ENCODE measurements at places on chromosomes 3 and 15.

- DNase-seq, result no peak
Observed at GRCh38 chr15:56980473-56980872, 62.0 kb downstream of the TCF12 start.

DNA sequence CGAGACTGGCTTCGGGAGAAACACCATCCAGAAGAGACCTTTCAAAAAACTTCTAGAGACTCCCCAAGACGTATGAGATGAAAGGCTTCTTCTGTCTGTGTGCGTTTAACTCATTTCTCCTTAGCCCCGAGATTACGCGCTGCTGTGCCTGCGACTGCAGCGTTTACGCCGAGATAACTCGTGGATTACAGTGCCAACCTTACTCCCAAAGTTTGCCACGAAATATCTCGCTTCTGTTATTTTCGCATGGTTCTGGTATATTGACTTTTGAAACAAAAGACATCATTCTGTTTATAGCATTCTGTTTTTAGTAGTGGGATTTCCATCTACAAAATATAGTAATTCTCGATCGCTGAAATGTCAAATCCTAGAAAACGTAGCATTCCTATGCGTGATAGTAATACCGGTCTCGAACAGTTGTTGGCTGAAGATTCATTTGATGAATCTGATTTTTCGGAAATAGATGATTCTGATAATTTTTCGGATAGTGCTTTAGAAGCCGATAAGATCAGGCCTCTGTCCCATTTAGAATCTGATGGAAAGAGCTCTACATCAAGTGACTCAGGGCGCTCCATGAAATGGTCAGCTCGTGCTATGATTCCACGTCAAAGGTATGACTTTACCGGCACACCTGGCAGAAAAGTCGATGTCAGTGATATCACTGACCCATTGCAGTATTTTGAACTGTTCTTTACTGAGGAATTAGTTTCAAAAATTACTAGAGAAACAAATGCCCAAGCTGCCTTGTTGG, 467 bp downstream of the PGBD4 start:
- DNase-seq, result no peak

DNA sequence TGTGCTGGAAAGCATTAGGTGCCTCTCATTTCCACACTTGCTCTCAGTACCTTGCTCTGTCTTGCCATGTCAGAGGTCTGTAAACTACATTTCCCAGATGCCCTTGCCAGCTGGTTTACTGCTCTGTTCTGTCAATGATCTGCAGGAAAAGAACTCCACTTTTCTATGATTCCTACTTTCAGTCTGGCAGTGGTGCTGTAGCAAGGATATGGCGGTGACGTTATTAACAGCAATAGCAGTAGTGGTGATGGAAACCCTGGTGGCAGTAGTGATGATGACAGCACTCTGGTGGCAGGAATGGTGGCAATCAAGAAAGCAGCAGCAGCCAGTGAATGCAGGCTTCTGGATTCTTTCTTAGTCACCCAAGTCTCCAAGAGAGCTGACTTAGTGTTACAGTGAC, 665.2 kb downstream of the DIPK2A start:
- no peak for DNase-seq

- no peak for DNase-seq
Observed at GRCh38 chr3:83454353-83454752, 1504.4 kb upstream of the CADM2 start.

GRCh38 chr15:28012231-28012630, 86.9 kb downstream of the OCA2 start:
- DNase-seq, result no peak

DNA sequence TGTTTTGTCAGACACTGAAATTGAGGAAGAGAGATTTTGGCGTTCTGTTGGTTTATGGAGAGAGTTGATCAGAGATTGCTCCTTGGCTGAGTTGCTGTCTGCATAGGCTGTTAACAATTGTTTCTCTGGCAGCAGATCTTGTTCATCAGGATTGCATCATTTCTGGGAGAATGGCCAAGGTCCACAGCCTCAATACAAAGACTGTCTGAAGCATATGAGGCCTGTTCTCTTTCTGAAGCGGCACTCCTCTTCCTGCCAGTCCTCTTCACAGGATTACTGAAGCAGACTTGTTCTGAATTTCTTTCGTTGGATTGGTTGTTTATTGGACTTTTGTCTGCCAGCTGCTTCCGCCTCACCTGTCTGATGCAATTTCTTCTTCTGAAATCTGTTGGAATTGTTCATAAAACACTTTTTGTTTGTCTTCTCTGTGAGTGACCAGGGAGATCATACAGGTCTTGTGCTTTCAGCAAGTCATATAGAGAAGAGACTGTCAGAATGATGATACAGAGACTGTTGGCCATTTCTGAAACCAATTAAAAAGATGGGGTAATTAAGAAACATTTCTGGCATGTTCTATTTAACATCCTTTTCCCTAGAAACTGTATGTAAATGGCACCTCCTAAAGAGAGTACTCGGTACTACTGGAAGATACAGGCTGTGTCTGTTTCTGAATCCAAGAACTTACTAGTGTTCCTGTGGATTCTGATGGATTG, 25.5 kb downstream of the SETD5 start:
- DNase-seq, result no peak

DNA sequence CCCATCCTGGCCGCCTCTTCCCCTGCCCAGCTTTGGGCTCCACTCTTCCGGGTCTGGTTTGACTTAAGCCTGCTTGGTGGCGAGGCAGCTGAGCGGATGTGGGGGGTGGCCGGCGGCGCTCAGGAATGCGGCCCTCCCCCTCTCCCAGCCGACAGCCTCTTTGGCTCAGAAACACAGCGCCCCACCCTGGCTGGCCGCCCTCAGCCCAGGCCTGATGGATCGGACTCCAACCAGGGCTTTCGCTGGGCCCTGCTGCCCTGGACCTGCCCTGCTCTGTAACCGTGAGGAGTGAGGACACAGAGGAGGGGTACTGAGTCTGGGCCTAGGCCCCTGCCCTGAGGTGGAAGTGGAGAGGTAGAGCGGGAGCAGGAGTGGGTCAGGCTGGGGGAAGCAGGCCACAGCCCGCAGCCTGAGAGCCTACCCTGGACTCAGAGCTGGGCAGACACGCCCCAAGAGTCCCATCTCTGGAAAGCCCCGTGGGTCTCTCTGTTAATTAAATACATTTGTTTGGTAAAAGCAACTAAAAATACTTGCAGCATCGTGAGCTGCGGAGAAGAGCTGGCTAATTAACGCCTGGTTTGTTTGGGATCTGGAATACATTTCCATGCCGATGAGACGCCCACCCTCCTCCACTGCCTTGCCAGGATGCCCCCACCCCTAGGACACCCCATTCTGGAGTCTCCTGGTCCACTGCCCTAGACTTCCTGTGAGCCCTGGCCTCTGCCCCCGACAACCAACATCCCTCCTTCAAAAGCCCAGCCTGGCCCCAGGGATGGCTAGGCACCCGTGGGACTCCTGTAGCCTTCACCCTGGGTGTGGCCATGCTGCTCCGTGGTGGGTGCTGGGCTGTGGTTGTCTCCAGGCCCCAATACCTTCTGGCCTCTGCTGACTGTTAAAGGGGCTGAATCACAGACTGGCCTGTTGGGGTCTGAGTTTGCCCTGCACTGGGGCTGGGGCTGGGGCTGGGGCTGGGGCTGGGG, 19.6 kb downstream of the PLXNA1 start:
- DNase-seq, result no peak

DNA sequence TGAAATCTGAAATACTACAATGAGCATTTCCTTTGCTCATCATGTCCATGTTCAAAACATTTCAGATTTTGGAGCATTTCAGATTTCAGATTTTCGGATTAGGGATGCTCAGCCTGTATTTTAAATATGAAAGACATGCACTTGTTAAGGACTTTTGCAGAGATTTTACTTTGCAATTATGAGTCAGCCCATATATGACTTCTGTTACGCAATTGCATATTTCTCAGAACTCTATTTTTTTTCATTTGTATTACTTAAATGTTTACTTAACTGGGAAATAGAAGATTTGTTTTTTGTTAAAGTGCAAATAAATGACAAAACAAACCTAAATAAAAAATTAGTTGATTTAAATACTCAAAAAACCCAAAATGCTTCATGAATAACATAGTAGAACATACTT, 376.2 kb downstream of the ZBTB20 start:
- DNase-seq, result no peak

- no peak for DNase-seq
Observed at GRCh38 chr3:49867400-49867799, 2.3 kb downstream of the CAMKV start.

GRCh38 chr3:29152379-29152778, 128.5 kb upstream of the RBMS3 start:
- no peak for DNase-seq

- DNase-seq, result no peak
Observed at GRCh38 chr3:136350557-136350956, 100.4 kb downstream of the PCCB start.

DNA sequence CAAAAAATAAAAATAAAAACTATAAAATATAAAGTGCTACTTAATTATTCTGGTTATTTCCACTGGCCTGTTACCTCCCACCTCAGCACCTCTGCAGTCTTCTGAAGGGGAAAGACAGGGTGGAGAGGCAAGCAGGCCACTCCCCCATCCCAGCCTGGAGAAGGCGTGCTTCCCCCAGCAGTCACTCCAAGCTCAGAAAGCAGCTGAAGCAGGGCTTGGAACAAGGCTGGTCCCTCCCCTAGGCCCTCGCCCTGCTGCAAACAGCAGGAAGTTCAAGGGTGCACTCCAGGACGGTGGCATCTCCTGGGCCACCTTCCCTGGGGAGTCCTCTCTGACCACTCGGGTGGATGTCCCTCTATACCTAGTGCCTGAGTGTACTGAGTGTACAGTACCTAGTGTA, 21.4 kb downstream of the CACNA2D2 start:
- DNase-seq, result no peak

DNA sequence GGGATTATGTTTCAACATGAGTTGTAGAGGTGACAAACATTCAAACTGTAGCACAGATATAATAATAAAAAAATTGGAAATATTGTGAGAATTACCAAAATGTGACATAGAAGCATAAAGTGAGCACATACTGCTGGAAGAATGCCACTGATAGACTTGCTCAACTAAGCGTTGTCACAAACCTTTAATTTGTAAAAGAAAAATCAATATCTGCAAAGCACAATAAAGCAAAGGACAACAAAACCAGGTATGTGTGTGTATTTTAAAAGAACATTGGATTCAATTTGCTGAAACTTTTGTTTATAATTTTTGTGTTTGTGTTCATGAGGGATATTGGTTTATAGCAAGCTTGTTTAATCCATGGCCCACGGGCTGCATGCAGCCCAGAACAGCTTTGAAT, 40.8 kb upstream of the EIF5A2 start:
- DNase-seq, result no peak

- DNase-seq, result peak; percentile 83
Observed at GRCh38 chr3:157159037-157159761, 748 bp downstream of the CCNL1 start.

DNA sequence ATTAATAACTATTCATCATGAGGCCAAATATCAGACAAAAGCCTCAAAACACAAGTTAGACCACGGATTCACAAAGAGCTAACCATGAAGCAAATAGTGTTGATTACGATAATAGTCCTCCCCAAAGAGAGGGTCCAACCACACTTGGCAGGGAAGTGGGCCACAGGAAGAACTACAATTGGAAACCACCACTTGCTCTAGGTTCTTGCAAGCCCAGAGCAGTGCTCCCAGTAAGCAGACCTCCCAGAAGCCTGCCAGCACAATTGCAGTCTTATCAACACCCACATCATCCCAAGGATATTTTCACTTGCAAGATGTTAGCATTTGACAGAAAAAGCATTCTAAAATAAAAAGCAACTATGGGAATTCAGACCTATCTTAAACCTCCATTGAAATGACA, 11.3 kb downstream of the SETD2 start:
- no peak for DNase-seq

- no peak for DNase-seq
Observed at GRCh38 chr3:14428087-14429033, 26.0 kb downstream of the SLC6A6 start.

GRCh38 chr3:70736009-70736408, 423.6 kb upstream of the MDFIC2 start:
- DNase-seq, result no peak

GRCh38 chr3:188323067-188323842, 169.3 kb downstream of the LPP start:
- DNase-seq, result peak; percentile 47

GRCh38 chr3:69426967-69427304, 41.0 kb upstream of the FRMD4B start:
- DNase-seq, result no peak

DNA sequence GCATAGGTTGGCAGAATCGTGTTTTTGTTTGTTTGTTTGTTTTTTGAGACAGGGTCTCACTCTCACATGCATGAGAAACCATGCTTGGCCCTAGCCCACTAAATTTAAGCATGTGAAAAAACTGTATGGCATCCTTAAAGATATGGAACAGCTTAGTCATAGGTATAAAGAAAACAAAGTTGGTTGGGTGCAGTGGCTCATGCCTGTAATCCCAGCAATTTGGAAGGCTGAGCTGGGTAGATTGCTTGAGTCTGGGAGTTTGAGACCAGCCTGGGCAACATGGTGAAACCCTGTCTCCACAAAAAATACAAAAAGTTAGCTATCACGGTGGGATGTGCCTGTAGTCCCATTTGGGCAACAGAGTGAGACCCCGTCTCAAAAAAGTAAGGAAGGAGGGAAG, 25.2 kb downstream of the EXD1 start:
- DNase-seq, result no peak

GRCh38 chr3:64345371-64345770, 120.1 kb upstream of the PRICKLE2 start:
- DNase-seq, result no peak

DNA sequence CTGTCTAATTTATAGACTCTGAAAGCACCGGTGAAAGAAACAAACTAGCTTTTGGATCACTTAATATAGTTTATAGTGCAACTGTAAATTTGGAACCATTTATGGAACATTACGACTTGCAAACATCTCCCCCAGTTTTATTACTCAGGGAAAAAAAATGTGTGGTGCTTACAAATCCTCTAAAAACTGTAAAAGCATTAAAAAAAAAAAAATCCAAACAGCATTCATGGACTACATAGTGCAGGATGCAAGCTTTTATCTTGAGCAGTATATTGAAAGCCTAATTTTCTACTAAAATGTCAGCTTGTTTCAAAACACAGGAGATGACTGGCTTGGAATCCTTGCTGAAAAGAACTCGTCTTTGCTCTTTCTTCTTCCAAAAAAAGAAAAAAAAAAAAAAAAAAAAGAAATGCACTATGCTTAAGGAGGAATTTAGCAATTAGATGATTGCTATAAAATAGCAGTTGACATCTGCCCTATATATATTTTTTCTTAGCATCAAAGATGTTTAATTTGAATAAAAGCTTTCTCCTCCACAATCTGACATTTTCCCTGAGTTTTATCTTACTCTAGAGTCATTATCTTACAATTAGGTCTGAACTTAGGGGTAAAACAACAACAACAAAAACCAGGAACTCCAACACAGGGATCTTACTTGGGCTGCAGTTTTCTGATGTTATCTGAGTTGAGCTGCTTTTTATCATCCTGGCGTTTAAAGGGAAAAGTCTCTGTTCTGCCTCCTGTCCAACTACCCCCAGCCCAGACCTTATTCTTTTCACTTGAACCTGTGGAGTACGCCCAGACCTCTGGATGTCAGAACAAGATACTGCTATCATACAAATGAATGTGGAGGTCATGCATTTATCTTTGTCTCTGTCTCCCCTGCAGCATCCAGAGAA, 62.6 kb upstream of the PDZRN3 start:
- no peak for DNase-seq

All from activated CD4-positive, alpha-beta memory T cell treated with anti-CD3 and anti-CD28 coated beads, Interleukin-2, amount 10 ng/mL, durations not matched to agents 7 days and 5 days (primary cell).